ENCODE measurements at places on chromosomes 4 and X.

- DNase-seq: no peak
Measured at GRCh38 chr4:5422195-5422594, 286.2 kb downstream of the EVC2 start.

- no peak for DNase-seq
Measured at GRCh38 chrX:4263030-4263803, 549.8 kb upstream of the PRKX start.

- DNase-seq: no peak
Measured at GRCh38 chr4:182062458-182062857, 180.7 kb upstream of the TENM3 start.

DNA sequence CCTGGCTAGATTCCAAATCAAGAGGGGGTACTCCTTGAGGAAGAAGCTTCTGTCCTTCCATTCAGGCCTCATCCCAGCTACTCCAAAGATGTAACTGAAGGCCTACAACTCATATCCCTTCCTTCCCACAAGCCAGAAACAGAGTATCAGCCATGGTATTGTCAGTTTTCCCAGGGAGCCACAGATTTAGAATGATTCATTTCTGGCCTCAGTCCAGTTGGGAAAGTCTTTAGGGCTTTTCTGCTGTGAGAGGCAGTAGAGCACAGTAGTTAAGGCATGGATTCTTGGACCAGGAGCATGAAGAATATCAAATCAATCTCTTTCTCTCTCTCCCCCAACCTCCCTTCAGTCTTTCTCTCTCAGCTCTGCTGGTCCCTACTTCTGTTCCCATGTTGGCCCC lies 505.0 kb downstream of the BCOR start:
- no peak for DNase-seq

DNA sequence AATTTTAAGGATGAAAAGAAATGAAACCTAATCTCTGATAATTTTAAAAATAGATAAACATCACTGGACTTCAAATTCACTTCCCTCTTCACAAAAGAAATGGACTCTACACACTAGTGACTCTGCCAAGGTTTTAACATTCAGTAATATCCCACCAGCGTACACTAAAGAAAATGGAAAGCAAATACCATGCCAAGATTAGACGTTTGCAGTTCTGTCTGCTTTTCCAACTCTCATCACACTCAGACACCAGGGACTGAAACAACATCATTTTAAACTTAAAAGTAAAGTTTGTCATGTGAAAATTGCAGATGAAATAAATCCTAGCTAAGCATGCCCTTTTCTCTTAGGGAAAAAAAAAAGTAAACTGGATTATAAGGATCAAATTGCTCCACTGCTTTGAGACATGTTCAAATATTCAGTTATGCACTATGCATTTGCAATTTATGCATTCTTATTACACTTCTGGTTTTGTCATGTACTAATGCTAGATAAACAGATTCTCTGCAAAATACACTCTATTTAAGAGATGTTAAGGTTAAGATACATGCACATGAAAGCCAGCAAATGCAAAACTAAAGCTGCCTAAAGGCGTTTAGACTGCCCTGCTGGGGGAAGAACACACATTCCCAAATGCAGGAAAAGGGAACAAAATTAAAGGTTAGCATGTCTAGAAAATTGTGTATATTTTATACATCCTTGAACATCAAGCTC lies 534.4 kb upstream of the EPHA5 start:
- DNase-seq: no peak
